IPS DF 19.7 (cell line): ENCODE measurements at places on chromosomes 16 and 17.

DNA sequence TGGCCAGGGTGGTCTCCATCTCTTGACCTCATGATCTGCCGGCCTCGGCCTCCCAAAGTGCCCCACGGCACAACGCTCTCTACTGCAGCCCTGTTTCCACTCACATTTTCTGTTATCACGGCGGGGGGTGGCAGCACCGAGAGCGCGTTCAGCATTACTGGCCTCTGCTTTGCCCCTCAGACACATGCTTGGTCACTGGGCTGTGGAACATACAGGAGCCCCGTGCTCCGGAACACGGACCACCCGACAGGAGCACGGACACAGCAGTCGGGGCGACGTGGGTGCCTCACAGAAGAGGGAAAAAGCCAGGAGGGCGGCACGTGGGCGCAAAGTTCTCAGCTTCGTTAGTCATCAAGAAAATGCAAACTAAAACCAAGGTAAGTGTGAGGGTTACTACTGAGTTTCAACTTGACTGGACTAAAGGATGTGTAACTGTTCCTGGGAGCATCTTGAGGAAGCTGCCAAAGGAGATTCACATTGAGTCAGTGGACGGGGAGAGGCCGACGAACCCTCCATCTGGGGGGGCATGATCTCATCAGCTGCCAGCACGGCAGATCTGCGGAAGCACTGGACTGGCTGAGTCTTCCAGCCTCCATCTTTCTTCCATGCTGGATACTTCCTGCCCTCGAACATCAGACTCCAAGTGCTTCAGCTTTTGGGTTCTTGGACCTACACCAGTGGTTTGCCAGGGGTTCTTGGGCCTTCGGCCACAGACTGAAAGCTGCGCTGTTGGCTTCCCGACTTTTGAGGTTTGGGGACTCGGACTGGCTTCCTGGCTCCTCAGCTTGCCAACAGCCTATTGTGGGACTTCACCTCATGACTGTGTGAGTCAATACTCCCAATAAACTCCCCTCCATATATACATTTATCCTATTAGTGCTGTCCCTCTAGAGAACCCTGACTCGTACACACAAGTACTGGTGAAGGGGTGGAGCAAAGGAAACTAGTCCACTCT lies 106.8 kb downstream of the ZNF778 start:
- DNase-seq: no peak

DNA sequence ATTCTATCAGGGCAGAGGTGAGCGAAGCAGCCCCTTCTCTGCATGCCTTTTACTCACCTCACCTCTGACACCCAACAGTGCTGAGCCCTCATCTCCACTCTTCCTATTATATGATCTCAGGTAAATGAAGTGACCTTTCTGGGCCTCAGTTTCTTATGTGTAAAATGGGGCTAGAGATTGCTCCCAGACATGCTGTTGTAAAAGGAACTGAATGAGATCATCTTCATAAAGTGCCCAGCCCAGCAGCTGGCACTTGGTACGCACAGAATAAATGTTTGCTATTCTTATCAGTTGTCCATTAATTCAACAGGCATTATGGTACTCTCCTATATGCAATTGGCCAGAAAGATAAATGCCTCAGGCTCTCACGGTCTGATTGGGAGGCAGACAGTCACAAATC lies 4.5 kb upstream of the GALK1 start:
- no peak for DNase-seq

DNA sequence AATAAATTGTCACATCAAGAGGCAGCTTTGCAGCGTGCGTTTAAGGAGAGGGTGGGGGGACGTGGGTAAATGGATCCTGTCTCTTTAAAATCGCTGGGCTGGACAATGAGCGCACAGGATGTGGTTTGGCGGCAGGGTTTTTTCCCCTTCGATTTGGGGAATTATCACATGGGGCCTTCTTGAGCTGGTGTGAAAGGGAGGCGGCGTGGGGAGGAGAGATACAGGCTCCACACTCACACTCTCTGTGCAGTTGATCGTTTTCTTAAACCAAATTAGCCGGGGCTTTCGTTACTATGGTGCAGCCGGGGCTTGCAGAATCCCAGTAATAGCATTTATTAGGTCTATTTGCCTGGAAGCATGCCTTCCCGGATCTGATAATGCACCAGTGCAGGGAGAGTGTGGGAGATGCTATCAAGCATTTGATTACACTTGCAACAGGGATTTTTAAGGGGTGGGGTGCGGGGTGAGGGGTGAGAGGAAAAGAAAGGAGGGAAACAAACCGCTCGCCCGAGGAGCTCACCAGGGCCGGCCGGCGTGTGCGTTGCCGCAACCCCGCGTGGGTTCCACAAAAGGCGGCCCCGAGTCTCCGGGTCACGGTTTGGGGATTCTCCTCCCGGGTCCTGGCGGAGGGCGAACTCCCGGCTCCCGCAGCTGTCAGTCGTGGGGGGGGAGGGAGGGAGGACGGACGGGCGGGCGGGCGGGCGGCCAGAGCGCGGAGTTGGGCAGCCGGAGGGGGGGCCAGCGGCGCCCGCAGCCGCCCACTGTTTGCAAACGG lies 58.8 kb upstream of the GSE1 start:
- no peak for DNase-seq

GRCh38 chr17:65830356-65830755 lies 268.9 kb upstream of the AXIN2 start:
- no peak for DNase-seq

DNA sequence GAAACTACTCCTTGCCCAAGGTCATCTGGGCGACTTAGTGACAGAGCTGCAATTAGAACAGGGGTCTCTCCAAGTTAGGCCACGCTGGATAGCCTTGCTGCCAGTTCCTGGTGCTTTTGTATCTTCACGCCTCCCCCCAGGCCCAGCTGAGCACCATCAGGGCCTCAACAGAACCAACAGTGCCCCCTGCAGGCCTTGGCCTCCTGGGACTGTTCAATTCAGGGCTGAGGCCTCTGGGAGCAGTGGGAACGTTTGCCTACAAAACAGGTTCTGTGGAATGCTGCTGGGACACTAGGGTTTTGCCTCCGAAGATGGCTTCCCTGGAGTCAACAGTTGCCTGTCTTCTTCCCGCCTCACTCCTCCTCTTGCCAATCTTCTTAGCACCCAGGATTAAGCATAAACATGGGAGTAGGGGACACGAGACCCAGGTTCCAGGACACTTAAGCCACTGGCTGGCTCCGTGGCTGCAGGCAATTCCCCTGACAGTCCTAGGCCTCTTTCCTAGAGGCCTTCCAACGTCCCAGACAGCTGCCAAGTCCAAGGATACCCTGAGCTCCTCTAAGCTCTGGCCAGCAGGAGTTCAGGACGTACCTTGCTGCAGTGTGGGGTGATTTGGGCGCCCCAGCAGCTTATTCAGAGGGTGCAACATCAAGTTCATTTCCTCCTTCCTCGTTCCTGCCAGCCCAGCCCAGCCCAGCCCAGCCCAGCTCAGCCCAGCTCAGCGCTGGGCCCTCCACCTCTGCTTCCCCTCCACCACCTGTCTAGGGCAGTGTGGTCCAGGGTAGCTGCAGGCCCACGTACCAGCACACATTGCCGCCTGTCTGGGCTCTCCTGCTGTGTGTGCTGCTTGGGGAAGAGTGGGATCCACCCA lies 246.6 kb upstream of the RPL38 start:
- DNase-seq: peak; percentile 54

DNA sequence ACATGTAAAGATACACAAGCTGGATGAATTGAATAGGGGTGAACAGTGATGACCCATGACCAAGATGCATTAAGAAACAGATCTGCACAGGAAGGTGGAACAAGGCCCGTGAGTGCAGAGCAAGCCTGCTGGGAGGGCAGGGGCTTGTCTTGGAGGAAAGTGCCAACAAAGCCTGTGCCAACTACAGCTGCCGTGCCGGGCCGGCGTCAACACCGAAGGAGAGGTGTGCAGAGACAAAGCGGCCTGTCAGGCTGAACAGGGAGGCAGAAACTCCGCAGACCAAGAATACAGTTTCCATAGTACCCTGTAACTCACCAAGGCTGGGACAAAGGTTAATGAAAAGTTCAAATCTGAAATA lies 46.7 kb downstream of the ANKRD11 start:
- no peak for DNase-seq

GRCh38 chr17:72772331-72772821 lies 320.1 kb downstream of the SLC39A11 start:
- DNase-seq: no peak

- DNase-seq: peak; percentile 78
Observed at GRCh38 chr17:8409966-8410882, 12.6 kb upstream of the RNF222 start.

DNA sequence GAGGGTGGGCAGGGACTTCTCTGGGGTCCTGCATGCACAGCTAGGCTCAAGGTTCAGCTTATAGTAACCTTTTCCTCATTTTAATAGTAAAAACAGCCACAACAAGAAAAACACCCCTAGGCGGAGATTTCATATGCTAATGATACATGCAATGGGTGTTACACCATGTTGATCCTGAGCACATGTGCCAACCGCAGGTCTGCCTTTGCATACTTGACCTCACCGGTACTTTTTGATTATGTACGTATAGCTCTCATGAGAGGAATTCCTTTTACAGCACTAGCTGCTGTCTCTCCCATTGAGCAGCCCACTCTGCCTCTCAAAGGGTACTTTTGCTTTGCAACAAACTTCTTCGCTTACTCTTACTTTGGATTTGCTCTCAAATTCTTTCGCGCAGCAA lies 1.9 kb downstream of the KRTAP4-8 start:
- DNase-seq: no peak

DNA sequence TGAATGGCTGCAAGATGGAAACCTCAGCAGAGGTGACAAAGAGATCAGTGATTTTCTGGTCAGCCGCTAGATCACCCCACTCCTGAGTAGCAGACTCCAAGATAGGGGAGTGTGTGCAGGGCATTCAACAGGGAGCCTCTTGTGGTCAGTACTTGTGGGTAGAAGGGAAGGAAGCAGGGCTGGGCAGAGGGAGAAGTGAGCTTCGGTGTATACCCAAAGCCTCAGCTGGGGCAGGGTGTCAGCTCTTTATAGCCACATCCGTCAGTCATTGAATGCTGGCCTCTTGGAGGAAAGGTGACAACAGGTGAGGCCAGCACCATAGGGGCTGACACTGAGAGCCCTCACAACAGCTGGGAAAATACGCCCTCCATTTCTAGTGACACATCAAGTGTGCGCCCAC lies 2.2 kb upstream of the SLC12A3 start:
- DNase-seq: no peak

DNA sequence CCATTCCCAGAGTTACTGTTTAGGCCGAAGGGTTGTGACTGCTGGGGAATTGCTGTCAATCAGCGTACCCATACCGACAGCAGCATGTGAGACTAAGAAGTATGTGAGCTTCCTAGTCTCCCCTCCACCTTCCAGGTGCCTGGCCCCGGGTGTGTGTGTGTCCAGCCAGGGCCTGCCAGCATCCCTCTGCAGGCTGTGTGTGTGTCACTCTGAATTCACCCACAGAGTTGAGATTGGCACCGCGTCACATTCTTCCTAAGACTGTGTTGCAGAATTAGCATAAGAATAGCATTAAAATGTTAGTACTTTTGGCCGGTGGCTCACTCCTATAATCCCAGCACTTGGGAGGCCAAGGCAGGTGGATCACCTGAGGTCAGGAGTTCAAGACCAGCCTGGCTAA lies 31.8 kb downstream of the PRMT7 start:
- no peak for DNase-seq

- no peak for DNase-seq
Observed at GRCh38 chr17:77370586-77370985, 229.8 kb downstream of the SEC14L1 start.

- DNase-seq: no peak
Observed at GRCh38 chr16:14497245-14498082, 132.6 kb downstream of the PARN start.

GRCh38 chr16:83793179-83793578 lies 14.6 kb upstream of the HSBP1 start:
- no peak for DNase-seq

GRCh38 chr16:20803561-20804214 lies 2.6 kb downstream of the ERI2 start:
- DNase-seq: no peak

GRCh38 chr17:38705523-38705802 lies 390 bp downstream of the MLLT6 start:
- no peak for DNase-seq

DNA sequence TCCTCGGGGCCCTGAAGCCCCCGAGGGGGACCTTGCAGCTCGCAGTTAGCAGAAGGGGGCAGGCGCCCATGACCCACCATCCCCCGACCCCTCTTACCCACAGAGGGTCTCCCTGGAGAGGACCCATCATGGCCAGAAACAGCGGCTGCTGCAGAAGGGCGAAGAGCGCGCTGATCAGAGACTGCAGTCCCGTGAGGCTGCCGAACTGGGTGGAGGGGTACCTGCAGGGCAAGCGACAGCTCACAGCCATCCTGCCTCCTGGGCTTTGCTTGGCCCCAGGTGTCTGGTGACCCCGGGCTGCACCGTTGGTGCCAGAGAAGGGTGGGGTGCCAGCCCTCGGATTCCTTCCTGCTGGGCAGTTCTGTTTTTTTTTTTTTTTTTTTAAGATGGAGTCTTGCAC lies 13.9 kb upstream of the PITPNA start:
- no peak for DNase-seq

- no peak for DNase-seq
Observed at GRCh38 chr17:20203761-20204263, 194.7 kb downstream of the SPECC1 start.

DNA sequence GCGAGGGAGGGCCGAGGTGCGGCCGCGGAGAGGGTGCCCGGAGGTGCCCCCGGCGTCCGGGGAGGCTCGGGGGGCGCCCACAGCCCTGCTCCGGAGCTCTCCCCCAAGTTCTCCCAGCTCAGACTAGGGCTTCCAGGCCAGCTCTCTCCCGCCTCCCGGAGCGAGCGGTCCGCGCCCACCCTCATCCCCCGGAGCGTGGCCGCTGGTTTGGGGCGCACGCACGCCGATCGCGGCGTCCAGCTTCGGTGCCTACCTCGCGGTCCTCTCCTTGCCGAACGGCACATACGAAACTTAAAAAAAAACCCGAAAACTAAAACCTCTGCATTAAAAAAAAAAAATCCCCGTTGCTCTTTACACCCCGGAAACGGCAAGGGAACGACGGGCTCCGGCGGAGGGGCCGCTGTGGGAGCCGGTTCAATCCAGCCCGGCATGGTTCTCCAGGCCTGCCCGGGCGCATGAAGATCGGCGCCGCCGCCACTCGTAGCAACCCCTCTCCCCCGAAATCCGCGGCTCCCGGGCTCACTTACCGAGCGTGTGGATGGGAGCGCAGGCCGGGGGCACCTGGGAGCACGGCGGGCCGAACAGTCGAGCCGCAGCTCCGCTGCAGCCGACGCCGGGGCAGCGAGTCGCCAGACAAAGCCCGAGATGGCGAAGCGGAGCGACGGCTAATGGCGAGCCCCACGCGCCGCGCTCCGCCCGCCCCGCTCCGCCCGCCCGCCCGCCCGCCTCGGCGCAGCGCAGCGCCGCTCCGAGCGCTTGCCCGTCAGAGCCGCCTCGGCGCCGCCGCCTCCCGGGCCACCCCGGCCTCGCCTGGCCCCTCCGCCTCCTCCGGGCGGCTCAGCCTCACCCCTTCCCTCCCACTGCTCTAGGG lies 973 bp upstream of the UBTF start:
- DNase-seq: no peak

- no peak for DNase-seq
Observed at GRCh38 chr16:82755570-82756282, 129.0 kb downstream of the CDH13 start.

DNA sequence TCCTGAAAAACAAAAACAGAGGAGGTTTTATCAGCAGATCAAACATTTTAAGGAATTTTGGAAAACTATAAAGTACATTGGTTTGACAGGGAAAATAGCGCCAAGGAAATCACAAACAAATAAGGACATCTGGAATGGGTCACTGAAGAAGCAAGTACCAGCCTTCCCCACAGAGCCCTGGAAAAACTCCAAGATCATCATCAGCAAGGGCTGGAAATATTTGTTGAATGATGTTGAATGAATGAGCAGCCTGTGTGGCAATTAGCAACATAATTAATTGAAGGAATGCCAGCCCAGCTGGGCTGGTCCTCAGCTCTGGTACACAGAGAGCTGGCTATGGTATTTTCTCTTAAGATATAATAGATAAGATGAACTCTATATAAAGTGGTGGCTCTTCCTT lies 290.4 kb downstream of the HS3ST3A1 start:
- DNase-seq: no peak
